ENCODE measurements at places on chromosomes 7 and 10.

- DNase-seq = no peak
These were observed 19.6 kb downstream of the SRI start for GRCh38 chr7:88200261-88200660.

GRCh38 chr10:23293145-23293724 is 51.4 kb downstream of the C10orf67 start:
- DNase-seq = no peak

- DNase-seq = peak; percentile 22
These were observed 2.7 kb upstream of the ZCCHC24 start for GRCh38 chr10:79447911-79448731.

DNA sequence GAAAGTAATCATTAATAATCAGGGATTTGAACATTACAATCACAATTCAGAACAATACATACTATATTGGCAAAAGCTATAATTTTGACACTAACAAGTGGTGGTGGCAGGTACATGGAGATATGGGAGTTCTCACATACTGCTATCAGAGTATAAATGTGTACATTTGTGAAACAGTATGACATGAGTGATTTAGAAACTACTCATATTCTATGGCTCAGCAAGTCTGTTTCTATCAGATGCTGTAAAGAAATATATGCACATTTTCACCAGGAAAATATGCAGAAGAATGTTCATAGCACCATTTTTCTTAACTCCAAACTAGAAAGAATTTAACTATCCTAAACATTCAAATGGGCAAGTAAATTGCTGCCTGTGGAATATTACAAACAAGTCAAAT is 620.0 kb downstream of the SH2D4B start:
- no peak for DNase-seq

DNA sequence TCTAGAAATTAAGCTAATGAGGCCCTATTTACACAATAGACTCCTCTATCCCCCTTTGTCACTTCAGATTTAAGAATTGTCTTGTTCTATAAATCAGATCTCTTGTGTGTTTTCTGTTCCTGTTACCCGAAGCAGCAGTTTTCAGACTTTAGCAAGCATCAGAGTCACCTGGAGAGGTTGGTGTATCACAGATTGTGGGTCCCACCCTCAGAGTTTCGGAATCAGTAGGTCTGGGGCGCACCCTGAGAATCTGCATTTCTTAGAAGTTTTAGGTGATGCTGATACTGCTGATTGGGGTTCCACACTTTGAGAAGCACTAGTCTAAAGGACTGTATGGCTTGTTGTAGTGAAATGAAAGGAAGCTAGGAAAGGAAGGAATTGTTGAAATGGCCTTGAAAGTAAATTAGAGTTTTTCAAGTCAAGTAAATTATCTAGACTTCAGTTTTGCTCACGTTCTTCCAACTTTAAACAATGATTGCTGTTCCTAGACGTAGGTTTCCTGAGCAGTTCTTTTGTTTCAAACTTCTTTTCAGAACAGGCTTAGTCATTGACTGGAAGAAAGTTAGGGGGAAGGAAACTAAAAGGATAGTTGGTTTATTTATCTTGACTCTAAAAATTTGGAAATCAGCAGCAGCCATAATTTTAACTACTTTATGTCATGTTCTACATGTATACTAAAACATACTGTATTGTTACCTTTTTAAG is 15.7 kb downstream of the BPGM start:
- DNase-seq = no peak

DNA sequence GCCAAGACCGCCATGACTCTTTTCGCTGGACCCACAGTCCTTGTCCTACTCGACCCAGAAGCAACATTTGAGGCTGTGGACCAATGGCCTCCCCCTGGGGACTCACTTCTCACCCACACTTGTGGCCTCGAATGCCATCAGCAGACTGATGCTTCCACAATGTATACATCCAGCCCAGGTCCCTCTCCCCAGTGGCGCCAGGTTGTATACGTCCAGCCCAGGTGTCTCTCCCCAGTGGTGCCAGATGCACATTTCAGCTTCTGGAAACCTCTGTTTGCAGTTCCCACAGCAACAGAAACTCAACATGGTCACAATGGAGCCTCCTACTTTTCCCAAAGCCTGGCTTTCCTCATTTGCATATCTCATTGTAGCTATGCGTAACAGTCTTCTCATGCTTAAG is 210.5 kb upstream of the RNF32 start:
- DNase-seq = no peak

DNA sequence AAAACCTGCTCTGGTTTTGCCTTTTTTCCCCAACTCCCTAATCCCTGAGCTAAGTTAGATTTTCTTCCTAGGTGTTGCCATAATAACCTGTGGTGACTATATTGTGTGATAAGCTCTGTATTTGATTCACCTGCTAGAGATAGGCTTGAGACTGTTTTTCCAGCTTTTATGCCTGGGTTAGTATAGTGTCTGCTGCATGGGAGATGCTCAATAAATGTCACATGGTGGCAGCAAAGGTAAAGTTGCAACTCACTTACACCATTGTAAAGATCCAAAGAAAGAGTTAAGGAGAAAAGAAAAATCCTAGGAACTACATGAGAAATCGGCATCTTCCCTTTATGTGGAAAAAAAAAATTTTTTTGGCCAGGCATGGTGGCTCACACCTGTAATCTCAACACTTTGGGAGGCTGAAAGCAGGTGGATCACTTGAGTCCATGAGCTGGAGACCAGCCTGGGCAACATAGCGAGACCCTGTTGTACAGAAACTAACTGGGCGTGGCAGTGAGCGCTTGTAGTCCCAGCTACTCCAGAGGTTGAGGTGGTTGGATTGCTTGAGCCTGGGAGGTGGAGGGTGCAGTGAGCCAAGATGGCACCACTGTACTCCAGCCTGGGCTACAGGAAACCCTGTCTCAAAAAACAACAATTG is 3.7 kb downstream of the CCNJ start:
- no peak for DNase-seq

GRCh38 chr7:37070471-37070870 is 346.2 kb upstream of the AOAH start:
- DNase-seq = no peak

GRCh38 chr10:12156367-12157123 is 27.1 kb downstream of the SEC61A2 start:
- DNase-seq = no peak

GRCh38 chr10:90993340-90993739 is 72.5 kb upstream of the ANKRD1 start:
- DNase-seq = no peak

Data from left hindlimb (tissue), 1 donor.